ENCODE measurements at places on chromosomes 3 and 15.

- no peak for DNase-seq
Measured at GRCh38 chr3:11373235-11373634, 101.0 kb downstream of the ATG7 start.

DNA sequence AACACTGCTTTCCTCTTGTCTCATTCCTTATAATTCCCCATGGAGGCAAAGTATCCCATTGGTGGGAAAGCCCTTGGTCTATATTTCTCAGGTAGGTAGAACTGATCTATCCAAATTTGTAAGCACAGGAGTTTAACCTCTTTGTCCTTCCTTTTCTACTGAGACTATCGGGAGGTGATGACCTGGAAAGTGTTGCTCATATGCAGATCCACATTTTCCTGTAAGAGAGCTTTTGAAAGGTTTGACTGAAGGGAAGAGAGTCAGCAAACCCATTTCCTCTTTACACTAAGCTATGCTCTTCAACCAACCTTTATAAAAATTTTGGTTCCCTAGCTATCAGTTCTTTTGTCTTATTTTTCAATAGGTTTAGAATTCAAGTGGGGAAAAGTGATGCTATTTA, 200.7 kb downstream of the TIGIT start:
- no peak for DNase-seq

GRCh38 chr15:26674467-26674866, 98.4 kb downstream of the GABRB3 start:
- DNase-seq, result no peak

- peak; percentile 38 for DNase-seq
Measured at GRCh38 chr3:171813897-171814460, 3.7 kb upstream of the PLD1 start.

DNA sequence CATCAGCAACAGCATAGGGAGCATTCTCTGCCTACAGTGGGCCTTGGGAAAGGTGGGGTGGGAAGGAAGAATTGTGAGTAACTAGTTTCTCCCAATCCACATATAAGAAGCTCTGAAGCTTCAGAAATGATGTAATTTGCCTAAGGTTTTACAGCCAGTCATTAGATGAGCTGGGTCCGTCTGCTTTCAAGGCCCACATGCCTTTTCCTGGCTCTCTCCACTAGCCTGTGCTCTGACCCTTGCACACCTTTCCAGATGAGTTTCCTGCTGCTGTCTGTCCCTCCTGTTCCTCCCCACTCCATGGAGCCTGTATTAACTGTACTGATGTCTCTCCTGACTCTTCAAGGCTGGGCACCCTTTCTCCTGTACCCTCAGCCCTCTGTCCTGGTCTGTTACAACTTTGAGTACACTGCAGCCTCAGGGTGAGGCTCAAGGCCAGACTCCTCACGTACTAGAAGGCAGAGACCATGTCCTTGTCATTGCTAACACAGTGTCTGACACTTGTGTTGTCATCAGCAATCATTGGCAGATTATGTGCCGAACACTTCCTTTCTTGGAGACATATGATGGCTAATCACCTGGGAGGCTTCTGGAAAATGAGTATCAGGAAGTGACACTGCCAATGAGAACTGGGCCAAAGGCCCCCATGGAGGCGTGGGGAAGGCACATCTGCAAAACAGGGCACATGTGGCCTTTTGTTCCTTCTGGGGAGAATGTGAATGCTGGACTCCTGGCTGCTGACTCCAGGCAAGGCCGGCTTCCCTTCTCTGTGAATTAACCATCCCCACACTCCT, 6.6 kb downstream of the TM6SF1 start:
- DNase-seq, result no peak

GRCh38 chr3:66823009-66823397, 175.1 kb upstream of the KBTBD8 start:
- no peak for DNase-seq

DNA sequence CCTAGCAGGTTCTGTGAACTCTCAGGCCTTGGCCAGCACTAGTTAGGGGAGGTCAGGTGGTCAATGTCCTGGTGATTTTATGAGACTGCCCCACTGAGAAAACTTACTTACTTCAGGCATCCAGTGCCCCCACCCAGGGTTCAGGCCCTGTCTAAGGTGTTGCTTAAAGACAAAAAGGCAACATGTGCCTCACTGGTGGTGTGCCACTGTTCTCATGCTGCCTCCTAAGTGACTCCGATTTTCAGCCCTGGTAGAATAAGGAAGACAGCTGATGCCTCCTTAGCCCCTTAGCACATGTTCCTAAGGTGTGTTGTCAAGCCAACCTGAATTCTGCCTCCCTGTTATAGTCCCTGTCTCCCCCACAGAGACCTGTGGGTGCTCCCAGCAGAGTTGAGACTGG, 5.3 kb downstream of the RBM15B start:
- no peak for DNase-seq

DNA sequence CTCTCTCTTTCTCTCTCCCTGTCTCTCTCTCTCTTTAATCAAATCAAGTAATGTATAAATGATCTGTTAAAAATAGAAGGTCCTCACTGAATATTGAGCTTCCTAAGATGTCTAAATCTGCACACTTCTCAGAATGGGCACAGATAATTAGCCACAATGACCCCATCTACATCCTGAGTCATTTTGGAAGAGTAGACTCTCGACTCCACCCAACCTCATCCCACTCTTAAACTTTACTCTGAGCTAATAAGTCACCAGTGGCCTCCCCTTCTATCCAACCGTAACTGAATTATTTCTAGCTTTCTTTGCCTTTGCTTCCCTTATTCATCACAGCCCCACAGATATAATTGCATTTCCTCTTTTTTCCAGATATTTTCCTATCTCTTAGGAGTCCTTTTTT, 326.5 kb upstream of the ZNF717 start:
- no peak for DNase-seq

DNA sequence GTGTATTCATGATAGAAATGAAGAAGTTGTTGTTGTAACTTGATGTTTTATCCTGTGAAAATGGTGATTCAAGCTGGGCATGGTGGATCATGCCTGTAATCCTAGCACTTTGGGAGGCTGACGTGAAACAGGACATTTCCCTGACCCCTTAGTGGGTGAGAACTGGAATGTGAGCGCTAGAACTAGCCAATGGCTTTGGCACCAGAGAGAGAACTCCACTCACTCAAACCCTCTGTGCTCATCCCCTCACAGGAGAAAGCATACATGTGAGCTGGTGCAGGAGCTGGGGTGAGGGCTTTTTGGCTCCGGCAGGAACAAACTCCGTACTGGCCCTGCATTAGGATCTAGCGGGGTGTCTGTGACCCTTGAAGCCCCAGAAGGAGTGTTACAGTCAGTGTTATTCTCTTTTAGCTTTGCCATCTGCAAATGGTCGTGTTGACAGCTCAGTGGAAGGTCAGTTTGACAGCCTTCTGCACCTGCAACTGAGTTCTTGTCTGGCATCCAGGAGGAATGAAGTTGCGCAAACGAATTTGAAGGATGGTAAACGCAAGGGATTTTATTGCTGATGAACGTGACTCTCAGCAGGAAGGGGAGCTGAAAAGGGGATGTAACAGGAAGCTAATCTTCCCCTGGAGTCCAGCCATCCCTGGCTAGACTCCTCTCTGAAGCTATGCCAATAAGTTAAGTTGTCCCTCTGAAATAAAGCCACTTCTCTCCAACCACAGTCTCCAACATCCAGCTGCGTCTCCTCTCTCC, 1016.6 kb upstream of the CADM2 start:
- no peak for DNase-seq

- no peak for DNase-seq
Measured at GRCh38 chr3:195512798-195513345, 30.3 kb downstream of the PPP1R2 start.
